Esophagus squamous epithelium (tissue), 5 donors: ENCODE measurements at places on chromosomes 13 and 19.

DNA sequence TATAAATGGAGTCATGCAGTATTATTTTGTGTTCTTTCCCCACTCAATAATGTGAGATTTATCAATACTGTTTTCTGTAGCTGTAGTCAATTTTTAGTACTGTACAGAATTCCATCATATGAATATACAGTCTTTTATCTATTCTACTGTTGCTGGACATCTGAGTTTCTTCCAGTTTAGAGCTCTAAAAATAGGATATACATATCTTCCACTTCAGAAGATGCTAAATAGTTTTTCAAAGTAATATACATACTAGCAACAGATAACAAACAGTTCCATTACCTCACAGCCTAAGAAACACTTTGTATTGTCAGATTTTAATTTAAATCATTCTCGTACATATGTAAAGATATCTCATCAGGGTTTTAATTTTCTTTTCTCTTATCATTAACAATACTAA, 149.6 kb downstream of the UGGT2 start:
- DNase-seq = no peak

DNA sequence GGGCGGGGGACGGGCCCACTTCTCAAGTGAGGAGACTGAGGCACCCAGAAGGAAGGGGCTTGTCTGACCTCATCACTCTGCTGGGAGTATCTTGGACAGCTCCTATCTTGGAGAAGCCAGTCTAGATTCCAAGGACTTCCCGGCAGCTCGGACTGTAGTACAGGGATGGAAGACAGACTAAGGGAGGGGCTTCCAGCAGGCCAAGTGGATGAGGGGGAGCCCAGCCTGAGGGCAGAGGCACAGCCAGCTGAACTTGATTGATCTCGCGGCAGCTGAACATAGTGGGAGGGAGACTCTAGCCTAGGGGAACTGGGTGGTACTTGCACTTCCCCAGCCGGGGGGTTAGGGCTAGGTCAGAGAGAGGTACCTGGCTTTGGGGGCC, 711 bp downstream of the CILP2 start:
- DNase-seq = no peak

GRCh38 chr19:44552324-44552723, 22.8 kb upstream of the CEACAM20 start:
- DNase-seq = no peak

GRCh38 chr13:106464076-106464475, 71.4 kb downstream of the EFNB2 start:
- DNase-seq = no peak

- DNase-seq = no peak
Measured at GRCh38 chr13:75610466-75610865, 25.7 kb upstream of the LMO7 start.
